ENCODE measurements at places on chromosomes 4 and X.
A peak's percentile ranks its signal among the peaks of the same experiment; 100 is the strongest.

- no peak for DNase-seq
These were observed 168.2 kb downstream of the C4orf33 start for GRCh38 chr4:129264008-129264657.

DNA sequence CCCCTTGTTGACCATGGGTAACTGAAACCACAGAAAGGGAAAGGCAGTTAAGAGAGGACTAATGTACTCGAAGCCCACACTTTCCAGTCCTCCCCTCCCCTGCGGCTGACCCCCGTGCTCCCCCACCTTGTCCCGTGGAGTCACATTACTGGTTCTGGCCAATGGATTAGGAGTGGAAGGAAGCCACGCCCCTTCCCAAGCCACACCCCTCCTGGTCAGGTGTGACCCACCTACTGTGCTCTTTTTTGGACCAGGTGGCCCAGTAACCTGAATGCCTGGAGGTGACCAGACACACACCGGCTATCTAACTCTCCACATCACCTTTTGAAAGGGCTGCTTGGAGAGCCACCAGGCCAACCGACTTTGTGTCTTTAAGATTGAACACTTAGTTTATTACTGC, 109.3 kb upstream of the MSX1 start:
- DNase-seq, result no peak

DNA sequence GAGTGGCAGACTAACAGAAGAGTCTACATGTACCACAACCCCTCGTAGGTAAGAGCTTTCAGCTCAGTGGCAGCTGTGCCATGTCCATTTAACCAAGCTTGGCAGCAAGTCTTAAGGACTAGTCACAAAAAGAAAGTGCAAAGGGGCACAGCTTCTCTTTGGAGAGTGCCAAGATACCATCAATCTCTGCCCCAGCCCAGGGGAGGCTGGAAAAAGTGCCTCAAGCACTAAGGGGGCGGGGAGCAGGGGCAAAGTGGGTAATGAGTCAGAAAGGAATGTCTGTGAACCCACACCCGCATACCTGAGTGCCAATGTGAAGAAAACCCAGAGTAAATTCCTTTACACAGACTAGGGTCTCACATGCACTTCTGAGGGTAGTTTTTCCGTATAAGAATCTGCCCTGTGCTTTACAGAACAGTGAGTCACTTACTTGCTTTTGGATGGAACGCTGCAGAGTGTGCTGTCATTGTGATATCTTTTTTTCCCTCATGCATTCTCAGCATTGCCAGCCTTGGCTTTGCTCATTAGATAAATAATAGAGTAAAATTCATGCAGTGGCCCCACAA, 219.8 kb downstream of the ZNF674 start:
- no peak for DNase-seq

DNA sequence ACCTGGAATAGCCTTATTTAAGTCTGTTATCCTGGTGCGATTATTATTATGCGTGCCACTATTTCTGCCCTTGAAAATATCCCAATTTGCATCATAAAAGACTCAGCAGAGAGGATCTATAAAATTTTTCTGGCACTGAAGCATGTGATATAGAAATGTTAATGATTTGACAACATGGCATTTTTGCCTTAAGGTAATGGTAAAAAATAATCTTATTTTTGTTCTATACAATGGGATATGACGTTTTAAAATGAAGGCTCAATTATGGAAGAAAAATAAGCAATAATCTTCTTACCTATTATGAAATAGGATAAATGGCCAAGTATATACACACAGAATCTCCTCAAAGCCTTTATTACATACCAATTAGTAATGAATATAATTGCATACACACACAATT, 113.5 kb downstream of the PDGFC start:
- DNase-seq, result no peak

- no peak for DNase-seq
These were observed 148.9 kb upstream of the JADE1 start for GRCh38 chr4:128660361-128661215.

DNA sequence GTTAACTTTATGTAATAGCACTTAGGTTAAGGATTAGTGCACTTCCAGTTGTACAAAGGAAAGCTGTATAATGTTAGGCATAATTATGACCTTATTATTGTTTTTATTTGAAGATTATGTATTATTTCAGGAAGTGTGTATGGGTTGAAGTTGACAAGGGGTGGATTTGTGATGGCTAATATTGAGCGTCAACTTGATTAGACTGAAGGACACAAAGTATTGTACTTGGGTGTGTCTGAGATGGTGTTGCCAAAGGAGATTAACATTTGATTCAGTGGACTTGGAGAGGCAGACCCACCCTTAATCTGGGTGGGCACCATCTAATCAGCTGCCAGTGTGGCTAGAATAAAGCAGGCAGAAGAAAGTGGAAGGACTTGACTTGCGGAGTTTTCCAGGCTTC, 127.3 kb downstream of the PPARGC1A start:
- no peak for DNase-seq

DNA sequence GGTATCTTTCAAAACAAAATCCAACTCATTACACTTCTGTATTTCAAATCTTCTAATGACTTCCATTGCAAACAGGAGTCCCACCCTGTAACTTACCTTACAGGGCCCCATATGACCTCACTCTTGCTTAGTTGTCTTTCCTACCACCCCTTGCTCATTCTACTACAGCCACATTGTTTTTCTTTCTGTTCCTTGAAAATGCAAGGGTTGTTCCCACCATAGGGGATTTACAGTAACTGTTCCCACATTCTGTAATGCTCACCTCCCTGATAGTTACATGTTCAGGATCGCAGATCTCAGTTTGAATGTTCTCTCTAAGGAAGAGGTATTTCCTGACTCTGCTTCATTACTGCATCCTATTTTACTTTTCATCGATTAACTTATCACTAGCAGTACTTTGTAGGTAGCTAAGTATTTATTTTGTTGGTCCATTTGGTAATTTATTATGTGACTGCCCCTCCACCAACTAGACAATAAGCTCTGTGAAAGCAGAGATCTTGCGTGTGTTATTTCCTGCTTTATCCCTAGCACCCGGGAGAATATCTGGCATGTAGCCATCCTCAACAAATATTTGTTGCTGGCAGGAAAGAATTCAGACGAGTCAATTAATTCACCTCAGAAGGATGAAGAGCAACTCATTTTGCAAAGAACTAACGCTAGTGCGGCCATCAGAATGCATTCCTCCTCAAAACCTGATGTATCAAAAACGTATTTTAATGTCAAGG, 21.4 kb downstream of the MAOB start:
- DNase-seq, result no peak

DNA sequence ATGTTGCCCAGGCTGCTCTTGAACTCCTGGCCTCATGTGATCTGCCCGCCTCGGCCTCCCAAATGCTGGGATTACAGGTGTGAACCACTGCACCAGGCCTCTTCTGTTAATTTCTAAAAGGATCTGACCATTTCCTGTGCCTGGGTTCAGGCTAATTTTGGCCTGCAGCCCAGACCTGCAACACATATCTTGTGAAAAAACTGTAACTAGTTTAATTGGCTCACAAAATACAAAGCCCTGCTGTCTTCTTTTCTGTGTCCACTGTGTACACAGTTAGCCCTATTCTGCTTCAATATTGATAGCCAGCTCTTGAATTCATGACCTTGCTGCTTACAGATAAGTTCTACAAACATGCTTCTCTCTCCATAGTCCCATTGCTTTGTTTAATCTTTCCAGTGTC, 753.5 kb downstream of the PDHA2 start:
- DNase-seq, result no peak

DNA sequence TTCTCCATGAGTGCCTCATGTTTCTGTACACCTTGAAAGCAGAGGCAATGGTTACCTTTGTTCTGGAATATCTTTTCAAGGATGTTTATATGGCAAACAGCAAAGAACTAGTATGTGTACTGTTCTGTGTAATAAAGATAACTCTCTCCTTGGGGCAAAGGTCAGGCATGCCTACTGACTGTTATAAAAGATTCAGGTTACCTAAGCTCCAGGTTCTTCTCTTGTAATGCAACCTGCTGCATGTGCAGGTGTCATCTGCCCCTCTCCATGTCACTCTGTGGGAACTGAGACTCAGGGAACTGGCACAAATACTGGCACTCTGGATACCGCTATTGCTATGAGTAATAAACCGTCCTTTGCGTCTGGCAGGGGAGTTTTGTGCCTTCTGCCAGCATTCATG, 5.4 kb upstream of the TRPC3 start:
- no peak for DNase-seq

DNA sequence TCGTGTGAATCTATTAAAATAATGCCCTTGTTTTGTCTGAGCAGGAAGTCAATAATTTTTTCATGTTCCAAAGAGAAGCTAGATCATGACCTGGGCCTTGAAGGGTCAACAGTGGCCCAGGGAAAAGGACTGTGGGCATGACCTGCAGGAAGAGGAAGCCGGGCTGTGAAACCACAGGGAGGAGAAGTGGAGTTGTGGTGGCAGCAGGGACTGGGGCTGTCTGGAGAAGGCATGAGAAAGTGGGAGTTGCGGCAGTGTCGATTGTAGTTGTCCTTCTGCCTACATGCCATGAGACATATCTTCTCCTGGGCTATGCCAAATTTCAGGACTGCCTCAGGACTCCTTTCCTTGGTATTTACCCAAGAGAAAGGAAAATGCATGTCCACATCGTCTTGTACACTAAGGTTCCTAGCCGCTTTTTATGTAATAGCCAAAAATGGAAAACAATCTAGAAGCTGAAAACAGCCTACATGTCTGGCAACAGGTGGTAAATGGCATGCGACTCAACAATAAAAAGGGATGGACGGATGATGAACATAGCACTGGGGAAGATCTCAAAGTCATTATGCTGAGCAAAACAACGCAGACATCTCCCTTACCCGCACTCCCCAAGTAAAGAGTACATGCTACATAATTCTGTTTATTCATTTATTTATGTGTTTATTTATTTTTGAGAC, 13.6 kb upstream of the PTTG2 start:
- DNase-seq, result peak; percentile 57

DNA sequence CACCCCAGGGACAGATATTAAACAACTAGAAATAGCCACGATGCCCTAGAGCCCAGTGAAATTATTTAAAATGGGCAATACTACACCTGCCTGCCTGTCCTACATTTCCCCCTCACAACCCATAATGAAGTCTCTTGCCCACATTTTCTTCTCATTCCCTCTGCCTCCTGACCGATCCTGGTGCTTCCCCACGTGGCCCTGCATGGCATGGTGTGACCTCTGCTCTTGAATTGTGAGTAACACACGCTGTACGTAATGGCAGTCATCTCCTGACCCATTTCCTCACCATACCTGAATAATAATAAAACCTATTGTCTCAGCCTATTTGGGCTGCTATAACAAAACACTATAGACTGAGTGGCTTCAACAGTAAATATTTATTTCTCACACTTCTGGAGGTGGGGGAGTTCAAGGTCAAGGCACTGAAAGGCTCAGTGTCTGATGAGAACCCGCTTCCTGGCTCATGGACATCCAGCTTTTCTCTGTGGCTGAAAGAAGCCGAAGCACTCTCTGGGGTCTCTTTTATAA, 77.0 kb upstream of the ENPP6 start:
- DNase-seq, result no peak

DNA sequence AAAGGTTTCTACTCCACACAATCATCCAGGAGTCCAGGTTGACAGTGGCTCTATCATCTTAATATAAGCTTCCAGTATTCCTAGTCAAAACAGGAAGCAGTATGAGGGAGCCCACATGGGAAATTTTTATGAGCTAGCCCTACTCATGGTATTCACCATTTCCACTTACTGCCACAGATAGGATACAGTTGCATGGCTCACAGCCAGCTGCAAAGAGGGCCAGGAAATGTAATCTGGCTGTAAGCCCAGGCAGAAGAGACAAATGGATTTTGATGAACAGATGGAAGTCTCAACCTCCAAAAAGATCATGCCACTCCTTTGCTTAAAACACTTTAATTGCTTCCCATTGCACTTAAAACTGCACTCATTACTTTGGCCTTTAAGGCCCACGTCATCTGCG, 150.6 kb downstream of the ADAMTS3 start:
- DNase-seq, result no peak

- DNase-seq, result no peak
These were observed 109.0 kb upstream of the MAMLD1 start for GRCh38 chrX:150253959-150254620.

DNA sequence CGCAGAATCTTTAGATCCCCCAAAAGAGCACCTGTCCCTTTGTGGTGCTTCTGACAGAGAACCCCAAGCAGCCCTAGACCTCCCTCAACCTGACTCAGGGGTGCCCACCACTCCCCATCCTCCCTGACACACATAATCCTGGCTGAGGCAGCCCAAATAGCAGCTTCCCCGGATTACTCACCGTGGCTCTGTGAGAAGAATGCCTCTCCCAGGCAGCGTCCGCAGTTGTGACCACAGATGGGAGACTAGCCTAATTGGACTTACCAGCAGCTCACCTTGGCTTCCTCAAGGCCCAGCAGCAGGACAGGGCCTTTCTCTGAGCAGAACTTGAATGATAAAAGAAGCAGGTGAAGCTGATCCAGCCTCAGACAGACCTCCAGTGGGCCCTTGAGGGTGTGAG, 10.3 kb upstream of the ODAPH start:
- no peak for DNase-seq

DNA sequence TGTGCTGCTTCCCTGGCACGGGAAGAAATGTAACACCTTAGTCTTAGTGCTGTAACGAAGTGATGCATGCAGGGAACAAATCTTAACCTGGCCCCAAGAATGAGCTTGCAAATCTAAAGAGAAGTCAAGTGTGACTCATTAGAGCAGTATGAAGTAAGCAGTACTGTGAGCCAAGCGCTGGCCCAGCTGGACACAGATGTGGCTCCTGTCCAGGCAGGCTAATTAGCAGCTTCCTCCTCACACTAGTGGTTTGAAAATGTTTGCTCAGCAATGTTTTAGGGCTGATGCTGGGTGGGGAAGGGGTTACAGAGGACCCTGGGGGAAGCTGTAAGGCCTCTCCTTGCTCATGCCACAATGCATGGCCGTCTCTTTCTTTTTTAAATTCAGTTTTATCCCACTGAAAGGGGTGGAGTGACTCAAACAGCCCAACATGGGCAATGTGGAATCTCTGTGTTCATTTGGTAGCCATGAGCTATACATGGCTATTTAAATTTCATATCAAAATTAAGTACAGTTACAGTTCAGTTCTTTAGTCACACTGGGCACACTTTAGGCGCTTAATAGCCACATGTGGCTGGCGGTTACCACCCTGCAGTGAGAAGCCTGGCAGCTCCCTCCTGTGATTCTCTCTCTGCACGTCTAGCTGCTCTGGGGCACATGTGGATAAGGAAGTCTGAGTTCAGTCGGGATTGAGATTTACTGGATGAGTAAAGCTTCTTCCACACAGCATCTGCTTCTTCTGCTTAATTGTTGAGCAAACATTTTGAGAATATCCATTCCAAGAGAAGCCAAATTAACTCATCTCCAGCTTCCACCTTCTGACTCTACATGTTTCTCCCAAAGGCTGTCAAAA, 48.8 kb downstream of the MAP7D2 start:
- no peak for DNase-seq

All from GDM1 (cell line).